ENCODE measurements at places on chromosomes 11 and 22.

DNA sequence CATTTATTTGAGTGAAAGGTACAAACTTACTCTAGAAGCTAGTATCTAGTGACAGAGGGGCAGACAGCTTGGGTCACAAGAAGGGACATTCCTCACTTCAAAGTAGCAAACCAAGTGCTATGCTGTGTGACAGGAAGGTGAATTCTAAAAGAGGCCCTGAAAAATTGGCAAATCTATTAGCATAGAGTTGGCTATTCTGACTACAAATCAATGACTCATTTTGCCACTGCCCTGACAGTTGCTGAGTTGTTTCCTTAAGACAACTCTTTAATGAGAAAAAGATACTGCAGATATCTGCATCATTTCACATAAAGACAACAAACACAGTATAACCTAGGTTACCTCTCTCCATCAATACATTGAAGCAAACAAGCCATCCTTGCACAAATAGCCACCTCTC lies 524.0 kb upstream of the LRRC4C start:
- no peak for DNase-seq

GRCh38 chr22:49492741-49493251 lies 334.9 kb downstream of the BRD1 start:
- no peak for DNase-seq

GRCh38 chr11:33553486-33553885 lies 147.1 kb downstream of the C11orf91 start:
- no peak for DNase-seq

- no peak for DNase-seq
Measured at GRCh38 chr11:15594607-15595006, 479.9 kb downstream of the INSC start.

DNA sequence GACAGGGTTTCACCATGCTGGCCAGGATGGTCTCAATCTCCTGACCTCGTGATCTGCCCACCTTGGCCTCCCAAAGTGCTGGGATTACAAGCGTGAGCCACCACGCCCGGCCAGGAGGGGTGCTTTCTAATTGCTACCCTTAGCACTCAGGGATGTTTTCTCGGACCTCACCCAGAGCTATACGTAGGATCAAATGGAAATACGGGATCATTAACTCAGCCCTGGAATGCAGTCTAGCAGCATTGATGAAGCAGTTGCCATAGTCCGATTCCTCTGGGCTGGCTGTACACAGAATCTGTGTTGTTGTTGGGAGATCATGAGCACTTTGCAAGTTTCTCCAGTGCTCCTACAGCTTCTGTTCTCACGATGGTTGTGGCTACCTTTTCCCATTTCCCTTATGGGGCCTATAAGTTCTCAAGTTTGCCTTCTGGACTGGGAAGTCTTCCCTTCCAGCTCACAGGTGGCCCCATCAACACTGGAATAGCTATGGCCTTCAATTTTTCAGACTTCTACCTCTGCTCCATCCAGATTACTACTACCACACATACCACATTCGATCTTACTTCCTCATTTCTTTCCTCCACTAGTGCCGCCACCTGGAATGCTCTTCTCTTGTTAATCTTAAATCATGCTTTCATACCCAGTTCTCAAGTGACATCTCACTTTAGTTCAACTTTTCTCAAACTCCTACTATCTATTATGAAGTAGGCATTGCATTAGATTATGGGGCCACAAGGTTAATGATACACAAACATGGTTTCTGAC lies 16.1 kb upstream of the PCF11 start:
- DNase-seq: no peak

DNA sequence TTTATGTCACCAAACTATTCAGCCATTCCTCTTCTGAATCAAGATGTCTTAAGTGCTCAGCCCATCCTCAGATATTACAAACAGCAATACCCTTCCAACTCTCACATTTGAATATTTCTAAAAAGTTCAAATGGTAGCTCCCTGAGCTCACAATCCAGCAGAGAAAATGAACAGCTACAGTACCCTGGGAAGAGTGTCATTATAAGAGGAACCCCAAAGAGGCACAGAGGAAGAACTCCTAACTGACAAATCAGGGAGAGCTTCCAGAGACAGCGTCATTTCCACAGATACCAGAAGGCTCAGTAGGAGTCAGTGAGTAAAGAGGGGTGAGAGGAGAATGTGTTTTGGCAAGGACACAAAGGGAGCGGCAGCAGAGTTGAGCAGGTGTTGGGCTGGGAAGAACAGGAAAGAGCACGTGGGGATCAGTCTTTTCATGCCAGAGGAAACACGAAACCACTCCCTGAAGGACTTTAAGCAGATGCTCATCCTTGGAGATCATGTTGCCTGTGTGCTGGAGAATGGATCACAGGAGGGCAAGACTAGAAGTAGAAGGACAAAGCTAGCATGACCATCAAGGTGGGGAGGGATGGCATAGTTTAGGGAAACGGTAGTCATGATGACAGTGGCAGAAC lies 4.3 kb downstream of the CLTCL1 start:
- peak; percentile 38 for DNase-seq

- DNase-seq: peak; percentile 11
Measured at GRCh38 chr11:132177106-132177505, 806.7 kb downstream of the NTM start.

DNA sequence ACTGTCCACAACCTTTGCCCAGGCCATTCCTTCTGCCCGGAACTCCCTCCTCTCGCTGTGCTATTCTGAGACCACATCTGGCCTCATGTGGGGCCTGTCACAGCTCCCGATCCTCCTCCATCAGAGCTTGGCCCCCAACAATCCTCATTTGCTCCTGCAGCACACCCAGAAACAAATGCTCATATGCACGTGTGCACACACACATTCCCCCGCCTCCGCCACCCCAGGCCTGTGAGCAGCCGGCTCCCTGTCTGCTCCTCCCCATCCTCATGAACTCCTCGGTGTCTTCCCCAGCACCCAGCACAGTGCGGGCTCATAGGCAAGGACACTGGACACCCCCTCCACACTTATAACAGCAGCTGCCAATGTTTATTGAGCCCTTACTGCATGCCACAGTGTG lies 29.7 kb upstream of the PICK1 start:
- no peak for DNase-seq

GRCh38 chr22:48265000-48265625 lies 1502.7 kb downstream of the TBC1D22A start:
- no peak for DNase-seq

DNA sequence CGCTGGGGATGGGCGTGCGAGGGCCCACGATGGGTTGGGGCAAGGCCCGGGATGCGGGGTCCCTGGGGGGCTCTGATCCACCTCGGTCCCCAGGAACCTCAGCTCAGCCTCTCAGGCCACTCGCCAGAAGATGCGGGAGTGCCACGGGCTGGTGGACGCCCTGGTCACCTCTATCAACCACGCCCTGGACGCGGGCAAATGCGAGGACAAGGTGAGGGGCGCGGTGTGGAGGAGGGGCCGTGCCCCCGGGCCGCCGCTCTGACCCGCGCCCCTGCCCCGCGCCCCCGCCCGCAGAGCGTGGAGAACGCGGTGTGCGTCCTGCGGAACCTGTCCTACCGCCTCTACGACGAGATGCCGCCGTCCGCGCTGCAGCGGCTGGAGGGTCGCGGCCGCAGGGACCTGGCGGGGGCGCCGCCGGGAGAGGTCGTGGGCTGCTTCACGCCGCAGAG lies 6.3 kb downstream of the PKP3 start:
- no peak for DNase-seq

DNA sequence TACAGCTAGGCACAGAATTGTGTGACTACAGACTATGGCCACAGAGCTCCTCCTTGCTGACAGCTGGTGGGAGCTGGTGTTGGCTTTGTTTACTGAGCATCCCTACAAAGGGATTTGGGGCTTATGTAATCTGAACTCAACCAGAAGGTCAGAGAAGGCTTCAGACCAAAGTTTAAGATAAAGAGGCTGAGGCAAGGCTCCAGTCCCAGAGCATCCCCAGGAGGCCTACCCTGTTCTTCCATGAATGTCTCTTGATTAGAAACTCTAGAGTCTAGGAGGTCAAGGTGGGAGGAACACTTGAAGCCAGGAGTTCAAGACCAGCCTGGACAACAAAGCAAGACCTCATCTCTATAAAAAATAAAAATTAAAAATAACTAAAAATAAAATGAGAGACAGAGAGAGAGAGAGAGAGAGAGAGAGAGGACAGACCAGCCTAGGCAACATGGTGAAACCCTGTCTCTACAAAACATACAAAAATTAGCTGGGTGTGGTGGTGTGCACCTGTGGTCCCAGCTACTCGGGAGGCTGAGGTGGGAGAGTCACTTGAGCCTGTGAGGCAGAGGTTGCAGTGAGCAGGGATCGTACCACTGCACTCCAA lies 125.5 kb upstream of the SERPIND1 start:
- DNase-seq: no peak

DNA sequence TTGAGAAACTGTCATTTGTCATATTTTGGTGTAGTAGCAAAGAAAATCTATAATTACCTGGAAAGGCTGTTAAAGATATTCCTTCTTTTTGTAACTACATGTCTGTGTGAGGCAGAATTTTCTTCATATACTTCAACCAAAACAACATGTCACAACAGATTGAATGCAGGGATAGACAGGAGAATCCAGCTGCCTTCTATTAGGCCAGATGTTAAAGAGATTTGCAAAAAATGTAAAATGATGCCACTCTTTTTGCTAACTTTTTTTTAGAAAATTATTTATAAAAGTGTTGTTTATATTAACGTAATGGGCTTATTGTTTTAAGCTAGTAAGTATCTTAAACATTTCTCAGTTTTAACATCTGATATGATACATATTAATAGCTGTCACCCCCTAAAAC lies 12.7 kb downstream of the DGKZ start:
- DNase-seq: no peak

DNA sequence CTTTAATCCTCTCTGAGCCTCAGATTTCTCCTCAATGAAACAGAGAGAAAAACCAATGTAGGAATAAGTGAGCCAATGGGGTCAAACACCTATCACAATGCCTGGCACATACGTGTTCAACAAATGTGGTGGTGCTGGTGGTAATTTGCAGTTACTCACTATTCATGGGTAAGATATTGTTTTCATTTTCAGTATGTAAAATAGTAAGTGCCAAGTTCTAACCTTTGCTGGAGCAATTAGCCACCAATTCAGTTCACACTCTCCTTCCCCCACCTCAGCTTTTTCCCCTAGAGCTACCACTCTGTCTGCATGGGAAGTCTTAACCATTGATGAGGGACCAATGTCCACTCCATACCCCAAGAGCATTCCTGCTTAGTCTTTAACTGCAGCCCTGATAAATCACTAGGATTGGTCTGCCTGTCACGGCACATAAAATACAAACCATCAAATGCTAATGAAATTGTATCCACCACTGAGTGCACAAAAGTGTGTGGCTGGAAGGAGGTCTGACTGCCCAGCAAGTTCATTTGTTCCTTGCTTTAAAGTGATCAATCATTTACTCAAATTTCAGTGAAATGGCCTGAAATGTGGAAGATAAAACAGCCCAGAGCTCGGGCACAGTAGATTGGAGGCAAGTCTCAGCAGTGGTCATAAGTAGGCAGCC lies 187.4 kb upstream of the API5 start:
- DNase-seq: no peak

DNA sequence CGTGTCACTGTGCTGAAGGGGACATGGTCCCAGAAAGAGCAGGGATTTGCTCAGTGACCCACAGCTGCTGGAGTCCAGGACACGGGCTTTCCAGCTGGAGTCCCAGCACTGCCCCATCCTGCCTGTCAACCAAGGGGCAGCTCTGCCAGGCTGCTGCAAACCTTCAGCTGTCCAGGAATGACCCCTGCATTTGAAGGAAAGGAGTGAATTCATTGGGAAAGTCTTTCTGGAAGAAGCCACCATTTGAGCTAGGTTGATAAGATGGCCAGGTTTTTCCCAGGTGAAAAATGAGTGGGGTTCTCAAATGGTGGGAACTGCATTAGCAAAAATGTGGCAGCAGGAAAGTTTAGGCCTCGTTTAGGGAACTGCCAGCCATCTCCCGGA lies 9.4 kb downstream of the KCNK7 start:
- no peak for DNase-seq

- DNase-seq: peak; percentile 43
Measured at GRCh38 chr11:123407130-123407995, 22.7 kb upstream of the GRAMD1B start.

DNA sequence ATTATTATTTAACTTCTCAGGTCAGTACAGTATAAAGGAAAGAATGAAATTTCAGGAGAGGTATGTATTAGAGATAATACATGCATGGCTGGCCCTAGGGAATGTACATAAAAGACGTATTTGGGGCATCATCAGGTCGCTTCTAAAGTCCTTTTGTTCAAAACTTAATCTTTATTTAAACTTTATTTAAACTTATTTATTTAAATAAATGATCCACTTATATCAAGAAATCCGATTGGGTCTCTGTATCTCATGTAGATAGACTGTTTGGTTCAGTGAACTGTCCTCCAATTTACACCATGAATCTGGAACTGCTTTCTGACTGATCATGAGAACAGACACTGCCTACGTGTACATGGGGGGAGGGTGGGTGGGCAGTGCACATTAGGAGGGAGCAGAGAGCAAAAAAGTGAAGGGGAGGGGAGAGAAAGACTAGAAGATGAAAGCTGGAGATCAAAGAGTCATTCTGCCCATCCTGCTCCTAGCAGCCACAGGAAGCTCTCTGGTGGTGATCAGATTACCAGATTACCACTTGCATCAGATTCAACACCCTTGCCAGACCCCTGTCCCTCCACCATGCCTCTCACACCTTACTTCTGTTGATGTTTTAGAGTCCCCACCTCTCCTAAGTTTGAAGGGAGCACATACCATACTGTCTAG lies 92.1 kb upstream of the MTMR2 start:
- DNase-seq: no peak

DNA sequence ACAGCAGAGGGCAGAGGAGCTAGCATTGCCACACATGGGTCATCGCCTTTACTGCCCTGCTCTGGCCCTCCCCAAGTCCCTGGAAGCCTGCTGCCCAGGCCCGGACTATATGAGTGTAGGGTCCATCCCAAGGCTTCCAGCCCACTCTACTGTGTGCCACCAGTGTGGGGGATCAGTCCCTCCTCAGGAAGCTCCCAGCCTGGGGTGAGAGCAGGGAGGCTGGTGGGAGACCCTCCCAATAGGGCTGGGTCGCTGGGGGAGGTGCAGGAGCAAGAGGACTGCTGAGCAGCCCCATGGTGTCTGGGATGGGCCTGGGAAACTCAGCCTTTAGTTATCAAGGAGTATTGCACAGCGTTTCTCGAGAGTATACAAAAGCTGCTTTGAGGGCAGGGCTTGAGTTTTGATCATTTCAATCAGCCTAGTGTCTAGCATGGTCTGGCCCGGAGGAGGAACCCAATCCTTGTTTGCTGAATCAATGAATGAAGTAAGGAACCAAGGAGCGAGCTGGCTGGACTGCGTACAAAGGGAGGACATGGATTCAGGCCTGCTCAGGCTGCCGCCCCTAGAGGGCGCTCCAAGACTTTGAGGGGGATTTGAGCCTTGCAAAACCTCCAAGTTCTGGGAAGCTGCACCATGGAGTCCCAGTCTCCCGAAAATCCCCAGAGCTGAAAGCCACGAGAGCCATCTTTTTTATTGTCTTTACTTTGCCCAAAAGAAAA lies 89.0 kb upstream of the PARVA start:
- DNase-seq: peak; percentile 77

- DNase-seq: no peak
Measured at GRCh38 chr11:76589477-76589876, 81.1 kb downstream of the LRRC32 start.

DNA sequence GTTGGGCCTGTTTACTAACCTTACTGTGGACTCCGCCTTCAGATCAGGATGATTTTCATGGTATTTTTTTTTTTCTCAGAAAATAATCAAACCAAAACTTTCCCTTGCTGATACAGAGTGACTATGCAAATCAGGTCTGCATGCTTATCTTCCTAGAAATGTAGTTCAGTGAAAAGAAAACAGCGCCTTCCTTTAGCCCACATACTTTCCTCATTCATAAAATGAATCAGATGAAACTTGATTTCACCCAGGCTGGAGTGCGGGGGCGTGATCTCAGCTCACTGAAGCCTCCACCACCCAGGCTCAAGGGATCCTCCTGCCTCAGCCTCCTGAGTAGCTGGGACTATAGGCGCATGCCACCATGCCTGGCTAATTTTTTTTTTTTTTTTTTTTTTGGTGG lies 26.0 kb downstream of the ZNRF3 start:
- DNase-seq: no peak
